ENCODE measurements at places on chromosomes 7 and 10.
A peak's percentile ranks its signal among the peaks of the same experiment; 100 is the strongest.

DNA sequence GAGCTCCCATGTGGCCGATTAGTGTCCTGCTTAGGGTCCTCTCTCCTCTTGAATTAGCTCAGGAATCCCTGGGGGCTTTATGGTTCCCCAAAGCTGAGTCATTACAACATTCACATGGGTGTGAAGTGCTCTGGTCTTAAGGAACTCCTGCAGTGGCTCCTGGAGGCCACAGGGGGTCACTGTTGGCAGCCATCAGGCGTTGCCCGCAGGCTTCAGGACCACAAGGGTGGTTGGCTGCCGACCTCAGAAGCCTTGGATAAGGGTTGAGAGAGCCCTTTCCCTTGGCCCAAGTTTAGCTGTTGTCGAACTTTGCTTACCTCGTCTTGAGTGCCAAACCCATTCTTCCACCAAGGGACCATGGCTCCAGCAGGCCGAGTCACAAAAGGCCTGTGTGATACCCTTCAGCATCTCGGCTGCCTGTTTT is 61.7 kb downstream of the SH2D4B start:
- peak; percentile 69 for DNase-seq

DNA sequence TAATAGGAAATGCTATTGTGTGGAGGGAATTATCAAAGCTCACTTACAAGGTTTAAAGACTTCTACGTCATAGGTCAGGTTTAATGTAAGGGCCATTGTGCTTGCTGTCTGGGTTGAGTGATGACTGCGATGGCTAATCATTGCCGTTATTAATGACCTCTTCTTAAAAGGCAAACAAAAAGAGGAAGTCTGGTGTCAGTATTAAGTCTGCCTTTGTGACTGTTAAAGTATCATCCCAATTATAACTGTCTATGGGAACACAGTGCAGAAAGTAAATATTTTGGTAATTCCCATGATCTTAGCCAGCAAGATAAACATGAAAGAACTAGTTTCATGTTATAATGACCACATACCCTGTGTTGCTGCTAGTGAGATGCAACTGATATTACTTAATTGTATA is 382.4 kb downstream of the BBS9 start:
- DNase-seq = no peak

DNA sequence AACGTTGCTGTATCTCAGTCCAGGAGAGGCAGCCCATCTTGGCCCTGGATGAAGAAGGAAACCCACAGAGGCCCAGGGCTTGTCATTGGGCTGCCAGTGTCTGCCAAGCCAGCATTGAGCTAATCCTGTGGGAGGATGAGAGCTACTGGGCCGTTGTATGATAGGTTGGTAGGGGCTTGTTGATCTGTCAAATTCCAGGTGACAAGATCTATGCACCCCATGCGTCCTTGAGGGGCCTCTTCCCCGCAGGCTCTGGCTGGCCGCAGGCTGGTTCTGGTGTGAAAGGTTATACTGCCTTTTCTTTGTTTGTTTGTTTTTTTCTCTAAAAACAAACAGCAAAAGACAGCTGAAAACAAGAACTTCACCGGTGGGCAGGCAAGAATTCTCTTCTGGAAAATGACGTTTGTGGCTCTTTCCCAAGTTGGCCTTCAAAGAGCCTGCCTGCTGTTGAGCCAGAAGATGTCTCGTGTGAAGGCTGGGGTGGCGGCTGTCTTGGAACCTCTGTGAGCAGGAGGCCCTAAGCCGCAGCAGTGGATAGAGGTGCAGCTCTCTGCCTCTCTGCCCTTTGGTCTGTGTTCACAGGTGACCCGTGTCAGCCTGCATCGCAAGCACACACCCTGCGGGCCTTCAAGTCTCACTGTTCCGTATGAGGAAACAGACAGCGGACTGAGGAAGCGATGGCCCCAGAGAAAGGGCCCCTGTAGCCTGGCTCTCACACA is 23.3 kb downstream of the CYP17A1 start:
- no peak for DNase-seq

- no peak for DNase-seq
Observed at GRCh38 chr7:37248396-37248861, 200.2 kb downstream of the ELMO1 start.

DNA sequence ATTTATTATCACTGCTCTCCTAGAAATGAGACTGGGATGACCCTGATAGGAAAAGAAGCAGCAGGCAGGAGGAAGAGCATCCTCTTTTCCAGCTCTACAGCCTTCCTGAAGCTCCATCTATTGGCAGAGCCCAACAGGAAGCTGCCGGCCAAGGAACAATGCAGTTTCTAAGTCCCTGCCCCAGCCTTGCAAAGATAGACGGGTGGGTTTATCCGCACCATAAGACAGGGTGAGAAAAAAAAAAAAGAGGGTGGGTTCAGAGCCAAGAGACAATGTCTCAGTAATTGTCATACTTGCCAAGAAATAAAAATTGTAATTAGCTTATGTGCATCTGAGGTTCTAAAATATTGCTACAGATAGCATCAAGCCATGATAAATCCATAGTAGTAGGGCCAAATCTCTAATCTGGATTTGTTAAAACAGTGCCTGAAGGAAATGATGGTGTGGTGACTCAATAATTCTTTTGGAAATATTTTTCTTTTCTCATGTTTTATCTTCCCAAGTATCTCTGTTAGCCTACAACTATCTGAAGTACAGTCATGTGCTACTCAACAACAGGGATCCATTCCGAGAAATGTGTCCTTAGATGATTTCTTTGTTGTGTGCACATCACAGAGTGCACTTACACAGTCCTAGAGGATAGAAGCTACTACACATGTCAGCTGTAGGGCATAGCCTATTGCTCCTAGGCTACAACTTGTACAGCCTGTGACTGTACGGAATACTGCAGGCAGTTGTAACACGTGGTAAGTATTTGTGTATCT is 242.9 kb upstream of the CXCL12 start:
- DNase-seq = no peak

- no peak for DNase-seq
Observed at GRCh38 chr7:42961170-42961569, 29.0 kb downstream of the MRPL32 start.

GRCh38 chr7:74104702-74105101 is 21.1 kb downstream of the LIMK1 start:
- no peak for DNase-seq

DNA sequence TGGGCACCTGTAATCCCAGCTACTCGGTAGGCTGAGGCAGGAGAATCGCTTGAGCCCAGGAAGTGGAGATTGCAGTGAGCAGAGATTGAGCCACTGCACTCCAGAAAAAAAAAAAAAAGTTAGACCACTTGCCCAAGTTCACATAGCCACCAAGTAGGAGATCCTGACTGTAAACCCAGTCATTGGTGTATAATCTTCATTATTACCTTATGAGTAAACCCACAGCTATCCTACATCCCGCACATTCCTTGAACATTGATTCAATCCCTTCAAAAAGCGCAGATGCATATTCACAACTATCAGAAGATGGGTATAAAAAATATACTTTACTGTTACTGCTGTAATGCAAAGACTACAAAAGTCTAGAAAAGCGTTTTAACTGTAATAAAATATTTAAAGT is 512.9 kb downstream of the SUGCT start:
- no peak for DNase-seq

DNA sequence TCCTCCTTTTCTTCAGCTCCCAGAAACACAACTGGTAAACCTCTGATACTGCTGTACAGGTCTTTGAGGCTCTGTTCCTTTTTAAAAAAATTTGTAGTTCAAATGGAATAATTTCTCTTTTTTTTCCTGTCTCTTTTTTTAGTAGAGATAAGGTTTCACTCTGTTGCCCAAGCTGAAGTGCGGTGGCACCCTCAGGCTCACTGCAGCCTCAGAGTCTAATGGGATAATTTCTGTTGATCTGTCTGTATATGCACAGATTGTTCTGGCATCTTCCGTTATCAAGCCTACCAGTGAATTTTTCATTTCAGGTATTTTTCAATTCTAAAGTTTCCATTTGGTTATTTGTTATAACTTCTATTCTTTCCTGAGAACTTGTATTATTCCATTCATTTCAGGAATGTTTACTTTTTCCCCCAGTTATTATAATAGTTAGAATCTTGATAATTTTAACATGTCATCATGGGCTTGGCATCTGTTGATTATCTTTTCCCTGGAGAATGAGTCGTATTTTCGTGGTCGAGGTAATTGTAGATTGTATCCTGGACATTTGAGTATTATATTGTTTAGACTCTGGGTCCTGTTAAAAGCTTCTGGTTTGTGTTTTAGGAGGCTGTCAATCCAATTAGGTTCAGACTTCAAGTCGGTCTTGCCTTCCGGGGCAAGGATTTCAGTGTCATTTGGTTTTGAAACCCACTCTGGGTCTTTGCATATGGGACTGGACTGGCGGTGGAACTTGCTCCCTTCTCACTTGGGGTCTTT is 24.5 kb downstream of the CRCP start:
- DNase-seq = no peak

DNA sequence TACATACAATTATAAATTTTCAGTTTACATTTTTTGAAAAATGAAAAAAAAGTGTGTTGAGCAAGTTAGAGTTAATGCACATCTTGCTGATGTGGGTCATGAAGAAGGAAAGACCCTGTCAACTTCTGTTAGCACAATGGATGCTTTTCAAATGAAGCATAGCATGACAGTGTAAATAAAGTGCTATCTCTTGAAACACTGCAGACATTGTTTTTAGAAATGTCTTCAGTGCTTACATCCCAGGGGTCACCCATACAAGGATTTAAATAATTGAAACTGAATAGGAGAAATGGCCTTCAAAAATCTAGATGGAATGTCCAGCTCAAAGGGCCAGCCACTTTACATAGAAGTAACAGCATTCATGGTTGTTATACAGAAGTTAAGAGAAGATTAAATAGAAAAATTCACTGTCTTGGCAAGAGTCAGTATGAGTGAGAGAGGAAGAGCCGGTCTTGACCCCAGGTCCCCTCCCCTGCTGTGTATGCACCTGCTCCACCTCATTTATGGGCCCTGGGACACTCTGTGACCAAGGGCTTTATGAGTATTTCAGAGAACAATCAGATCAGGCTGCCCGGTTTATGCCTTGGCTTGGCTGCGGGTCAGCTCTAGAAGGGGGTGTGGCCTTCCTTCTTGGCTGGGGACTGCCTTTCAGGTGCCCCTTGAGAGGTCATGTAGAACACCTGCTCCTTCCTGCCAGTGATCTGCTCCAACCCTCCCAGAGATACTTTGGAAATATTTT is 237.7 kb upstream of the TMEM72 start:
- no peak for DNase-seq

DNA sequence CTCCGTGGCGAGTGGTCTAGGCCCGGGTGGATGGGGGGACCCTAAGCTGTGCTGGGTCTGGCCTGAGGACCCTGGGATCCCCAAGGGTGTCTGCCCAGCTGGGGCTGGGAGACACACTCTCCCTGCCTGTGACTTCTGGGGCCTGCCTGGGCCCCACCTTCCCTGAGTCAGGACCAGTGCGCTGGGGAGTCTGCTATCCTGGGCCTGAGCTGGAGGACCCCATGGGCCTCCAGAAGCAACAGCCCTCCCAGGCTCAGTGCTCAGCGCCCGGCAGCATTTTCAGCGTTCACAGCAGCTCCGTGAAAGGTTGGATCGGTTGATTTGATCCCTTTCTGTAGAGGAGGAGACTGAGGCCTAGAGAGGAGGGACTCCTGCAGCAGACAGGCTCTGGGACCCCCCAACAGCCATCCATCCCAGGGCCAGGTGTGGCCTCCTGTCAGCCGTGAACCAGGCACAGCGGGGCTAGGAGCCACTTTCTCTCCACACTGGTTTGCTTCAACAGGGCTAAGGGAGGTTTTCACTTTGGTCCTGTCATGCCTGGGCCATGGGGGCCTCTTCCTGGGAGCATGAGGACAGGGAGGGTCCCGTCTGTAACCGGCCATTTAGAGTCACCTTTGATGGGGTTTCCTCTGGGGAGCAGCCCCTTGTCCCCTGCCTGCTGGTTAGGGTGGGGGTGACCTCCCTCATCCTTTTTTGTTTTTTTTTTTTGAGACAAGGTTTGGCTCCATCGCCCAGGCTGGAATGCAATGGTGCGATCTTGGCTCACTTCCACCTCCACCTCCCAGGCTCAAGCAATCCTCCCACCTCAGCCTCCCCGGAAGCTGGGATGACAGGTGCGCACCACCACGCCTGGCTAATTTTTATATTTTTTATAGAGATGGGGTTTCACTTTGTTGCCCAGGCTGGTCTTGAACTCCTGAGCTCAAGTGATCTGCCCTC is 12.4 kb downstream of the FOXL3 start:
- no peak for DNase-seq

DNA sequence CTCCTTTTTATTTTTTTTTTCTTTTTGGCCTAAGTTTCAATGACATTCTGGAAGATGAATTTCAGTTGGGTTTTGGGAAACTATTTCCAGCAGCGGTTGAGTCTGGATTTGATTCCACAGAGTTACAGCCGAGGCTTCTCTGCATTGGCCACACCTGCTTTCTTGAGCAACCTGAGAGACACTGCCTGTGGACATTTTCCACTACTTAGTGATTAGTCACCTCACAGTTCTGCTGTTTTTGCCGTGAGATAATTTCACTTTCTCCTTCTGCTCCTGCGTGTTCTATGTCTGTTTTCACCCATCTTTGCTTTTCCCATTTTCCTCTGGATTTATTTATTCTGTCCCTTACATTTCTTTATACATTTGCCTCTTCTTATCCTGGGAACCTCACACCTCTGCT is 243.0 kb downstream of the BICC1 start:
- no peak for DNase-seq

DNA sequence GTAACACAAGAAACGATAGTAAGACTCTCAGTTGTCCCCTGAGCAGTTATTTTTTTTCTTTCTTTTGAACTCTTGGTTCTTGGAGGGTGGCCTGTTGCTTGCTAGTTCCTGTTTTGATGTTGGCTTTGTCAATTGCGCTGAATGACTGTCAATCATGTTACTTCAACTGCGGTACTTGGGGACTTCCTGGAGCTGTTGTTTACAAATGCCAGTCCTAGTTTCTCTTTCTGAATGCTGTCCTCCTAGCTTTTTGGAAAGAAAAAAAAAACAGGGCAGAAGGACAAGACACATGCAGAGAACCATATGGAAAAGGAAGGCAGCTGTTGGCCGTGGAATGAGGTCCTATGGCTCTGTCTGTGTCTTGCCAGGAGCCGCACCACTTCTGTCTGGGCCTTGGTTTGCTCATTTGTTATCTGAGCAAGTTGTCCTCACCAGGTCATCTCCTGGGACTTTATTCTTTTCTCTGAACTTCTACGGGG is 7.0 kb upstream of the PDCD4 start:
- no peak for DNase-seq

GRCh38 chr10:71052708-71053107 is 159.7 kb upstream of the UNC5B start:
- DNase-seq = no peak

DNA sequence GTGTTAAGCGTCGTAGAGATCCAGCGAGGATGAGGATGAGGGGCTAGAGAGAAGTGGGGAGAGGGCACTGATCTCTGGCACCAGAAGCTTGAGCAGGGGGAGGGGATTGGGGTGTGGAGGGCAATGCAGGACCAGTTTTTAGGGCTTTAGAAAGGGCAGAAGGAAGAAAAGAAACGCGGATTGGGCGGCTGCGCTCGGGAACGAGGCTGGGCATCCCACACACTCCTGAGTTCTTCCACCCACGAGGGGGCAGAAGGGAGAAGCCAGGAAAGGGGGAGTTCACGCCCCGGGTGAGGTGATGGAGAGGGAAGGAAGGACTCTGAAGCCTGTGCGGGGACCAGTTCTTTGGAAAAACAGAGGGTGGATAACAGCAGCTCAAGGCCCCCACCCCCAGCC is 6.1 kb upstream of the VGF start:
- DNase-seq = no peak

Measured in mesenteric fat pad (tissue), 1 donor.